Stimulated activated CD8-positive, alpha-beta memory T cell treated with anti-CD3 and anti-CD28 coated beads, Interleukin-2, amount 100 ng/mL, for 1 hour (primary cell): ENCODE measurements at places on chromosomes 7 and 10.

DNA sequence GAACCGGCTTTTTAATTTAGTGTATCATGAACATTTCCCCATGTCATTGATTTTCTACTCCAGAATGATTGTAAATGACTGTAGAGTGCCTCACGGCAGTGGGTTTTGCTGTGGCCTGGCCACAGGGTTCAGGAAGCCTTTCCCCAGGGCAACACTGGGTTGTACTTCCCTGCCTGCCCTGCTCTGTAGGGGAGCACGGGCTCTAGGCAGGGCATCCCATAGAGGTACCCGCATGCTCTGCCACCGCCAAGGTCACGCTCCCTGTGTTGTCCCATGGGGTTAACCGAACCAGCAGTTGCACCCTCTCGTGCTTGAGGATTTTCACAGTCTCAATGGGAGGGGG is 63.8 kb downstream of the BPGM start:
- no peak for DNase-seq

GRCh38 chr7:17184805-17185689 is 113.4 kb upstream of the AHR start:
- DNase-seq, result no peak

DNA sequence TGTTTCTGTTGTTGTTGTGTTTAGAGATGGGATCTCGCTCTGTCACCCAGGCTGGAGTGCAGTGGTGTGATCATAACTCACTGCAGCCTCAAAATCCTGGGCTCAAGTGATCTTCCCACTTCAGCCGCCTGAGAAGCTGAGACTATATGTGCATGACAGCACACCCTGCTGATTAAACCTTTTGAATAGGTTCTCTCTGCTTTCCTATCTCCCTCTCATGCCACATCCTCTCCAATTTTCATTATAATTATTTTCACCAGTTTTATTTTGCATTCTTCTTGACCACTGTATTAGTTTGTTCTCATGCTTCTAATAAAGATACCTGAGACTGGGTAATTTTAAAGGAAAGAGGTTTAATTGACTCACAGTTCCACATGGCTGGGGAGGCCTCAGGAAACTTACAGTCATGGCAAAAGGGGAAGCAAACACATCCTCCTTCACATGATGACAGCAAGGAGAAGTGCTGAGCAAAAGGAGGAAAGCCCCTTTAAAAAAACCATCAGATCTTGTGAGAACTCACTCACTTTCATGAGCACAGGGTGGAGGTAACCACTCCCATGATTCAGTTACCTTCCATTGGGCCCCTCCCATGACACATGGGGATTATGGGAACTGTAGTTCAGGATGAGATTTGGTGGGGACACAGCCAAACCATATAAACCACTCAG is 12.9 kb downstream of the AGK start:
- DNase-seq, result no peak

- no peak for DNase-seq
Observed at GRCh38 chr7:132045002-132045401, 488.6 kb upstream of the PODXL start.

DNA sequence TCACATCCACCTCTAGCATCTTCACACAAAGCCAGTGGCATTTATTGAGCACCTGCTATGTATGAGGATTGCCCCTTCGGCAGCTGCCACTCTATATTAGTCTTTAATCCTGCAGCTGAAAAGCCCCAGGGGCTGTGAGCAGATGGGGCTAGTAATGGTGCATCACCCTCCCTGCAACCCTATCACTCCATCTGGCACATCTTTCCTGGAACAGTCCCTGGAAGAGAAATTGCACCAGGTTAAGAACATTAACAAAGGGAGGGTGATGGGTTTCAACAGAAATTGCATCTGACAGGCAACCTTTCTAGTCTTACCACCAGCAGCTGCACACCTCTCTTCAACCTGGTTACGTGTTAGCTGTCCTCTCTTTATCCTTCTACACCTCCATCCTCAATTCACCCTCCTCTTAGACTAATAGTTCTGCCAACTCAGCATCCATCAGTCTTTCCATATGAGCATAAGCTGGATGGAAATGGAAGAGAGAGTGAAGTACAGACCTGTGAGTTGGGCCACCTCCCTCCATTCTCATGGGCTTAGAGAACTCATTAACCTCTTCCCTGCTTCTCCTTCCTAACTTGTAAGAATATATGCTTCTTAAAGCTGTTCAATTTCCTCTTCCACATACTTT is 168.6 kb upstream of the NEBL start:
- no peak for DNase-seq

- DNase-seq, result no peak
Observed at GRCh38 chr7:24715661-24716479, 41.4 kb downstream of the GSDME start.

DNA sequence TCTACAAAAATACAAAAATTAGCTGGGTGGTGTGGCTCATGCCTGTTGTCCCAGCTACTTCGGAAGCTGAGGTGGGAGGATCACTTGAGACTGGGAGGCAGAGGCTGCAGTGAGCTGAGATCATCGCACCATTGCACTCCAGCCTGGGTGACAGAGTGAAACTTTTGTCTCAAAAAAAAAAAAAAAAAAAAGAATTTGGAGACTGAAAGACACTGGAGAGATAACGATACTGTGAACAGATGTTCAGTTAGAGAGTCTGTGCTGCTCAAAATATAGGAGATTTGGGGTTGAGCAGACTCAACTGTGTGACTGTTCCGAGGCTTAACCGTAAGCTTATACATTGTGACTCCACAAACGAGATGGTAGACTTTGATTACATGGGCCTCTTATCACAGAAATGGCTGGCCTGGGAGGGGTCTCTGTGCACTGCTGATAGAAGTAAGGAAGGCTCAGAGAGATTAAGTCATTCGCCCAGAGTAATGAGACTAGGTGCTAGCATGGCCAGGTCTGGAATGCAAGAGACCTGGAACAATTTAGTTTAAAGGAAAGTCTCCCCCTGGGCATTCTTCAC is 19.4 kb downstream of the WBP1L start:
- DNase-seq, result no peak

DNA sequence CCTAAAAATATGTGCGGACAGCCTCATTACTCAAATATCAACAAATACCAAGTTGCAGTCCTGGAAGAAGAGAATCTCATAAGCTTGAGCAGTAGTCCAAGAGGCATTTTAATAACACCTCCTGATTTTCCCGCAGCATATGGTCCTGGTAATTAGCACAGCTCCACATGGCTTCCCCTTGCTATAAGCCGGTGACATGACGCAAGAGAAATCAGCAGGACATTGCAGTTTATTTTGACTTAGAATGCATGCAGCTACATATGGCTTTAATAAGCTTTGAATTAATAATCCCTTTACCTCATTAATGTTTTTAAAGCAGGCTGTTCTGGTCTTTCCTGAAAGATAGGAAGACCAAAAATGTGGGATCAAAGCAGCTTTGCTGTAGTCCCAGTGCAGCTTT is 137.6 kb downstream of the RAMP3 start:
- DNase-seq, result no peak

DNA sequence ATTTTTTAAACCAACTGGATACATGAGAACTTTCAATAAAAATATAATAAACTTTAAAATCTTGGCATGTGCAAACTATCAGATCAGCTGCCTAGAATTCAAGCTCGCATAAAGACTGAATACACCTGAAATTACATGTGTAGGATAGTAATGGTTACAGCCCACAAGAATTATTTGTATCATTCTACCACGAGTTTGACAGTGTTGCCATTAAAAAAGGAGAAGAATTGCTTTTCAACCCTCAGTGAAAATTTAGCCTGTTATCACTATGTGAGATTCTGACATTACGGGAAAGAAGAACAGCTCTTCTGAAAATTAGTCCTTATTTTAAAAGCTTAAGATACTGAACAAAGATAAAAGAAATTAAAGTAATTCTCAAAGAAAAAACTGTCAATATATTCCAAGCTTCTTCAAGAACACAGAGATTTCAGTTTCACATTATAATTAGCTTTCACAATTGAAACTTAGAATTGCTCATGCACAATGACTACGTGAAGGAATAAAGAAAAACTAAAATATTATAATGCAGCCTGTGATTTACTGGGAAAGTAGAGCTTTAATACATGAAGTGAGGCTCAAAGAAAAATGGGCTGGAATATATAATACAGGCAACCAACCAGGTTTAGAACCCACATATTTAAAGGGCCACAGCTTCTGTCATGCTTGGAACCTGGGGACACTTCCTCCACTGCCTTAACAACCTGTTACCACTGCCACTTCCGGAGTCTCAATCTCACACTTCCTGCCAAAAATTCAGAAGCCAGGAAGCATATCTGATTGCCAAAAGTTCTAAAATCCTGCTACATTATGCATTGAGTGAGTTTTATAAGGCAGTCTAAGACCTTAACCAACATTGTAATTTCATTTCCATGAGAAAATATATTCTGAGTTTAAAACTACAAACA is 23.2 kb downstream of the TPK1 start:
- DNase-seq, result no peak

- no peak for DNase-seq
Observed at GRCh38 chr7:50856806-50857205, 74.1 kb upstream of the GRB10 start.

GRCh38 chr7:27179503-27180430 is 5.3 kb downstream of the HOXA11 start:
- DNase-seq, result no peak

- DNase-seq, result no peak
Observed at GRCh38 chr10:5271526-5271925, 74.9 kb downstream of the AKR1C4 start.

DNA sequence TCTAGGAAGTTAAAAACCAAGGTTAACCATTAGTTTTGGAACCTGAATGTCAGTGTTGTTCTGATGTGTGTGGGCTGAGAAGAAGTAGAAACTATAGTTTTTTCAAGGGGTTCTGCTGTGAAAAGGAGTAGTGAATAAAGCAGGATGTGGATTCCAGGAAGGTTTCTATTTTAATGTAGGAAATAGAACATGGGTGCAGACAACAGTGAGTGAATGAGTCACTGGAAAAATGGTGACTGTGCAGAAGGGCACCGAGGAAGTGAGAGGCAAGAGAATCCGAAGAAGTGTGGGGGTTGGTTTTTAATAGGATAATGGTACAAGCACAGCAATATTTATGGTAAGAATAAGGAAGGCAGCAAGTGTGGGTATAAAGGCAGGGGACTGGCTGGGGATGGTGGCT is 120.4 kb downstream of the ARHGAP21 start:
- no peak for DNase-seq

DNA sequence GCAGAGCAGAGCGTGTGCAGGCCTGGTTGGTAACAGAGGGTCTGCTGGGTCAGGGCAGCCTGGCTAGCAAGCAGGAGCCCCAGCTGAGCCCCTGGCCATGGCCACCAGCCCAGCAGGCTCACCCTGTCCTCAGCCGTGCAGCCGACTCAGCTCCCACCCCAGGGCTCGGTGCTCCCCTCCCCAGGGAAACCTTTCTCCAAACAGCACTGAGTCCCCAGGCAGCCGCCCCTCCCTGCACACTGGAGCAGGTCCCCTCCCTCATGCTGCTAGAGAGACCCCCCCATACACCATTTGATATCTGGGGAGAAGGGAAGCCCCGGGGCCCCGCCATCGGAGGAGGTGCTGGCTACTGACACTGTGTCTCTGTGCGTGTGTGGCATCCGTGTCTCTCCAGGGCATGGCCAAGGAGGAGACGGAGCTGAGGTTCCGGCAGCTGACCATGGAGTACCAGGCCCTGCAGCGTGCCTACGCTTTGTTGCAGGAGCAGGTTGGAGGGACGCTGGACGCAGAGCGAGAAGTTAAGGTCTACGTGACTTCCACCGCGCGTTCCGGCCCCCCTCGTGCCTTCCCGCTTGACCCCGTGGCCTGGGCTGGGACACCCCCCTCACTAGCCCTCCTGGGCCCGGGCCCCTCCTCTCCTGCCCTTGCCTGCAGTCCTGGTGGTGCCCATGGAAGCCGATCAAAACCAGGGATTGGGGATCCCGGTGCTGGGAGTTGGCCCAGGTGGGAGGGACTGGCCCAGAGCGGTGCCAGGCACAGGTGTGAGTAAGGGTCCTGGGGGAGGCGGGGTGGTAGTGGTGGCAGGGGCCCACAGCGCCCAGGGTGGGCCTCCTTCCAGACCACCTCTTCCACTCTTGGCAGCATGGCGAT is 45.0 kb upstream of the DPYSL4 start:
- DNase-seq, result no peak

DNA sequence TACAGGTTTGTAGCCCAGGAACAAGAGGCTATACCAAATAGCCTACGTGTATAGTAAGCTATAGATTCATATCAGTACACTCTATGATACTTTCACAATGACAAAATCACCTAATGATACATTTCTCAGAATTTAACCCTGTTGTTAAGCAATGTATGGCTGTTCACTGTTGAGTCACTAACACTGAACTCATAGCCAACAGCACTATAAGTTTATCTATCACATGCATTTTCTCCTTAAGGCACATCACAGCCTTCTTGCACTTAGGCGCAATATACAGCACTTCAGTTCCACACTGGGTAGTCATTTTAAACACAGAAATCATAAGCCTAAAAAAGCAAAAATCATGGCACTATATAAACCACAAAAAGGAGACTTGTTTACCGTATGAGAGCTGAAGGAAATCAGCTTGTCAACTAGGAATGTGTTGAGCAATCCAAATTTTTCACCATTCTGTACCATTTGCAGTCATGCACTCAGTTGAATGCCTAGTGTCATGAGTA is 45.6 kb downstream of the ZNF438 start:
- DNase-seq, result no peak
